H1 (cell line): ENCODE measurements at places on chromosomes 12 and 14. TPM values are rescaled to one million over a fixed set of nuclear protein-coding genes. Genes with fewer than 3 reads are reported as not detected.

The NTS gene
- polyA plus RNA-seq = 7.8 and 17.0 TPM in 2 replicates

The CDKN3 gene
- 25.4 and 43.5 TPM in 2 replicates for polyA plus RNA-seq

The SELPLG gene
- polyA plus RNA-seq = 0.18 and 0.19 TPM in 2 replicates

The PLEKHG7 gene
- polyA plus RNA-seq = not detected in 2 replicates

The HOXC6 gene
- not detected in 2 replicates for polyA plus RNA-seq

The GYS2 gene
- not detected in 2 replicates for polyA plus RNA-seq
